Right lobe of liver (tissue), 6 donors: ENCODE measurements at places on chromosomes 5 and 9. TPM values are rescaled to one million over a fixed set of nuclear protein-coding genes. Genes with fewer than 3 reads are reported as not detected.
A peak's percentile ranks its signal among the peaks of the same experiment; 100 is the strongest.

DNA sequence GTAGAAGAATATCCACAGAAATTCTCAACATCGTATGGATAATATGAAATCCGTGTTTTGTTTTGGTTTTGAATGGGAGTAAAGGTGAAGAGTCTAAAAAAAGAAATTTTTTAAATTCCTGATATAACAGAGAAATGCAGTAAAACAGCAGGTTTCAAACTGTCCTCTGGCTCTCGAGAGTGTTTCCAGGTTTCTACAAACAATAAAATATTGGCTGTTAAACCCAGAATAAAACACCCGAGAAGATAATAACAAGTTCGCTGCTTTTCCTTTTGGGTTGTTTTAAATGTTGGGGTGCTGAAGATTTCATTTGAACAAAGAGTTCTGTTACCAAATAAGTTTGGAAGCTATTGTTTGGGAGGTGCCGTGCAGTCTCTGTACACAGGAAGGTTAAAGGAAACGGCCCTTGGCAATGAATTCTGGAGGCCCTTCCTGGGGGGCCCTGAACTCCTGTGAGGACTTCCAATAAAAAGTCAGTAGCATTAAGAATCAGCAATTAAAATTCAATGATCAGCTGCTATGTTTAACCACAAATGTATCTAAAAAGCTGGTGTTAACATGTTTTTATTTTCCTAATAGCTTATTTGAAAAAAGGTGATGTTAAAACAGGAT, 215.8 kb downstream of the TSSK1B start:
- no peak for DNase-seq

- no peak for DNase-seq
Measured at GRCh38 chr9:6644346-6645104, 1.0 kb downstream of the GLDC start.

- no peak for DNase-seq
Measured at GRCh38 chr5:72949481-72949880, 6.4 kb upstream of the FCHO2 start.

DNA sequence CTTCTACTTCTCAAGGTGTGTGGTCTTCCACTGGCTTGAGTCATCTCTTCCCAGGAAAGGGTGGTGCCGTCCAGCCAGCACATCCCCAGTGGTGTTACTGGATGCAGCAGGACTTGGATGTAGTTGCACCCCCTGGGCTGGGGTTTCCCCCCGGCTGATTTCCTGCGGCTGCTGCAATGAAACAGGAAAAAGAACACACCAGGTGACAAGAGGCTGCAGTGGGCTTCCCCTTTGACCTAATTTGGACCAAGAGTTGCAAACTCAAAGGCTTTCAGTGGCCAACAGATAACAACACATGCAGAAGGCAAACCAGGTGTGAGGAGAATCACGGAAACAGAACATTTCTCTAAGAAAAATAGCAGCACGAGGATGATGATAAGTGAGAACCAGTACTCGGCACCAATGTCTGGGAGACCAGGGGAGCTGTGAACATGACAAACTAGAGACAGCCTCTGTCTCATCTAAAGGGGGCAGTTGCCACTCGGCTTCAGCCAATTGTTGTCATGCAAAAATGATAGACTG, 83.7 kb downstream of the PDE6A start:
- DNase-seq = no peak

DNA sequence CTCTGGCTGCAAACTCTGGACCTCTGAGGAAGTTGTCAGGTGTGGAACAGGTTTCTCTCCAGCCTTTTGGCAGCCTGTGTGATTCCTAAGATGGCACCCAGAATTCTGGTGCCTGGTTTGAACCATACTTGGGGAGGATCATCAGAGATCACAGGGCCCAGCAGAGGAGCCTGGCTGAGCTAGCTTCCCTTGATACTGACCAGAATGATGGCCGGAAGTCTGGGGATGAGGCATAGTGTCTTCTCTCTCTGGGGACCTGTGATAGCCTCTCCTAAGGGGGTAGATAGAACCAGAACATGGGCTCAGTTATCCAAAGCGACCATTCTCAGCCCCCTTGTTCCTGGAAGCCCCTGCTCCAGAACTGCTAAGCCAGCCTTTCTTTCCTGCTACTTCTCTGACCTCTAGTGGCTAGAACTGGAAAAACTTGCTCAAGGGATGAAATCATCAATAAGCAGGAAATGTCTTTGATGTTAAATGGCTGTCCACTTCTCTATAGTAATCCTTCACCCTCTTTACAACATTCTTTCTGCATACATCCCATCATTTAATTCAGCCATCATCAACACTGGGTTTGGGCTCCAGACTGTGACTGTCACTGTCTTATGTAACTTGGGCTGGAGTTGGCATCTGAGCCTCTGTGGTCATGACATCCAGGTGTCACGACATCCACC, 55.1 kb downstream of the C9orf152 start:
- no peak for DNase-seq

DNA sequence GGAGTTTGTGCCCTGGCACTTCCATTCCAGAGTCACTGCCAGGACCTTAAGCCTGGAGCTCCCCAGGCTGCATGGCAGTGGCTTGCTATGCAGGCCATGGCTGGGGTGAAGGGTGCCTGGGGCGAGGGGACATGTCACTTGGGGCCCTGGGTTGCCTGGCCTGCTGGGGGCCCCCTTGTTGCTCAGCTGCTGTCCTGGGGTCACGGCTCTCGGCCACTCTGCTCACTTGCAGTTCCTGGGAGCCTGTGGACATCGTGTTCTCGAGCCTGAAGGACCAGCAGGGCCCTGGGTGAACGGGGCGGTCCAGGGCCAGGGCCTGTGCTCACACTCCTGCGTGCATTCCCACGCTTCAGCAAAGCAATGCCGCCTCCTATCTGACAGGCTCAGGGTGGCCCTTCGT, 14.5 kb upstream of the SLC2A6 start:
- peak; percentile 12 for DNase-seq

SNCAIP gene
- total RNA-seq = 0.32 TPM

CATSPER3 gene
- total RNA-seq = 1.1 TPM

TMED7 gene
- total RNA-seq = 103 TPM

GABRA1 gene
- total RNA-seq = not detected
